ENCODE measurements at places on chromosomes 4 and X.

GRCh38 chr4:105389167-105389566 lies 84.7 kb downstream of the PPA2 start:
- DNase-seq: no peak

DNA sequence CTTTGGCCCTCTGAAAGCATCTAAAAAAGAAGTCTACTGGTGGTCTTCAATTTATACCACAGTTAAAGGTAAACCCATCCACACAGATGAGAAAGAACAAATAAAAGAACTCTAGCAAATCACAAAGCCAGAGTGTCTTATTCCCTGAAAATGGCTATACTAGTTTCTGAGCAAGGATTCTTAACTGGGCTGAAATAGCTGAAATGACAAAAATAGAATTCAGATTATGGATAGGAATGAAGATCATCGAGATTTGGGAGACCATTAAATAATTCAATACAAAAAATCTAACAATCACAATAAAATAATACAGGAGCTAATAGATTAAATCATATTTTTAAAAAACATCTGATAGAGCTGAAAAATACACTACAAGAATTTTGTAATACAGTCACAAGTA lies 11.8 kb downstream of the PF4 start:
- no peak for DNase-seq

- DNase-seq: no peak
These were observed 15.9 kb downstream of the TMEM165 start for GRCh38 chr4:55411621-55412020.

DNA sequence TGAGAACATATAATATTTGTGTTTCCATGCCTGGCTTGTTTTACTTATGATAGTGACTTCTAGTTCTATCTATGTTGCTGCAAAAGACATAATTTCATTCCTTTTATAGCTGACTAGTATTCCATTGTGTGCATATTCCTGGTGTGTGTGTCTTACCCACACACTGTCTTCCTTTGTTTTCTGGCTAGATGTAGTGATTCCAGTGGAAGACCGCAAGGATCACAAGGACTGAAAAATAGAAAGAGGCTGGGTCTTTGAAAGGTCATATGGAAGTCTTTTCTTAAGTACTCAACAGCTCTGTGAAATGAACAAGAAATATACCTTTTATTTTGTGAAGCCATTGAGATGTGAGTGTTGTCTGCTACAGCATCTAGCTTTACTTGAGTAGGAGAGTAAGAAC lies 29.4 kb upstream of the TAB3 start:
- DNase-seq: no peak

- DNase-seq: no peak
These were observed 7.4 kb downstream of the MMAA start for GRCh38 chr4:145626623-145626982.

DNA sequence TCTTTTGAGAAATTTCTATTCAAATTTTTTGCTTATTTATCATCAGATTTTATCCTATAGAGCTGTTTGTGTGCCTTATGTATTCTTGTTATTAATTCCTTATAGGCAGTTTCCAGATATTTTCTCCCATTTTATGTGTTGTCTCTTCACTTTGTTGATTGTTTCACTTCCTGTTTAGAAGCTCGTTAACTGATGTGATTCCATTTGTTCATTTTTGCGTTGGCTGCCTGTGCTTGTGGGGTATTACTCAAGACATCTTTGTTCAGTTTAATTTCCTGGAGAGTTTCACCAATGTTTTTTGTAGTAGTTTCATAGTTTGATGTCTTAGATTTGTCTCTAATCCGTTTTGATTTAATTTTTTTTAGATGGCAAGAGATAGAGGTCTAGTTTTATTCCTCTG lies 14.6 kb downstream of the ZNF718 start:
- DNase-seq: no peak

- no peak for DNase-seq
These were observed 41.5 kb upstream of the FAT1 start for GRCh38 chr4:186765138-186765537.

DNA sequence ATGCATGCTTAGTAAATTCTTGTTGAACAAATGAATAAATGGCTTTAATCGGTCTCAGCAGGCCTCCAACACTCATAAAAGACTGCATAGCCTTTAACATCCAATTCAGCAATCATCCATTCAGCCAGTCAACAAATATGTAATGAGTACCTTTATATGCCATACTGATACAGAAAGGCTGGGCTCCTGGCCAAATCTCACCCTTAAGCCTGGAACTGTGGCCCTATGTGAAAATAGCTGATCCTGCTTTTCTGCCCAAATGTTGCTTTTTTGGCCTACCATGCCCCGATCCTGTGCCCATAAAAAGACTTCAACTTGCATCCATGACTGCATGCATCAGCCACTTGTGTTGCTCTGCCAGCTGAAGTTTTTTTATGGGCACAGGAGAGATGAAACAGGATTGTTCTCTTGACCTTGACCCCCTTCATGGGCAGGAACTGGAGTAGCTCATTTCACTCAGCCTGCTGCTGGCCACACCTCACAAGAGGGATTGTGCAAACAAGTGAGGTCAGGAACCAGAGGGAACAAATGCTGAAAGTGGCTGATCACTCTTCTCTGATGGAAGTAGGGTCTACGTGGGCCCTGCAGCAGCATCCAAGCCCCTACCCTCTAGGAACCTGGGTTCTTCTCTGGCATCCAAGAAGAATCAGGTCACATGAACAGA lies 75.6 kb downstream of the NPY1R start:
- no peak for DNase-seq

DNA sequence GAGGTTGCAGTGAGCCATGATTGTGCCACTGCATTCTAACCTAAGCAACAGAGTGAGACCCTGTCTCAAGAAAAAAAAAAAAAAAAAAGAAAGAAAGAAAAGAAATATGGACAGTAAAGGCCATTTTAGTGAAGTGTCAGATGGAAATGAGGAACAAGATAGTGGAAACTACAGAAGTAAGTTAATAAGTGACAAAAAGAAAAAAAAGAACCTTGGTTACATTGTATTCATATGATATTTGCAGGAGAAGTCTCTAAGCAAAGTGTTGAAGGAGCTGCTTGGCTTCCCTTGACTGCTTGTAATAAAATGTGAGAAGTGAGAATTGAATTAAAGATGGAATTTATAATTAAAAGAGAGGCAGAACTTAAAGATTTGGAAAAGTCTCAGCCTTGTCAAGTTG lies 73.2 kb downstream of the HOPX start:
- no peak for DNase-seq

Measured in mesenteric fat pad (tissue), 1 donor.